Nephron progenitor cell (in vitro differentiated cells): ENCODE measurements at places on chromosomes 2 and 18.

GRCh38 chr2:152395572-152395971 is 60.6 kb downstream of the FMNL2 start:
- no peak overlapping the region for H3K27ac ChIP-seq
- no peak for DNase-seq
- no peak overlapping the region for H3K4me3 ChIP-seq
- peaks cover 49% of the 10 kb centered on the region for H3K4me1 ChIP-seq

DNA sequence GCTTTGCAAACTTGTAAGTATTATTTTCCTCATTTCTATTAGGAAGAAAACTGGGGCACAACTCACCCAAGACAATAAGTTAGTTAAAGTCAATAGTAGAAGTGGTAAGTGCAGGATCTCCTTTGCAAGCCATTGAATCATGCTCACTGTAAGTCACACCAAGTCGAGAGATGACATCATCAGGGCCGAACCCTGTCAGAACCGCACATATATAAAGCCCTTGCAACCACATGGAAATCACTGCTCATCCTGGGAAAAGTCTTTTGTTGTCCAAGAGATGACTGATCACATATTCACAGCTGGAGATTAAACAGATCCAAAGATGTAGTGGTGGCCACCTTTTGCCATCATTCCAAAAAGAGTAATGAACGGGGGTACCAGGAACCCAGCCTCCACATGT is 484.8 kb upstream of the ID2 start:
- no peak overlapping the region for H3K4me3 ChIP-seq
- peaks cover 42% of the 10 kb centered on the region for H3K4me1 ChIP-seq
- peaks cover 6% of the 10 kb centered on the region for H3K36me3 ChIP-seq
- peaks cover 14% of the 10 kb centered on the region for H3K27me3 ChIP-seq
- DNase-seq, result no peak

- H3K36me3 ChIP-seq, result peaks cover 54% of the 10 kb centered on the region
- no peak overlapping the region for H3K27ac ChIP-seq
- H3K27me3 ChIP-seq, result no peaks in the 10 kb centered on the region
These were observed 36.0 kb downstream of the SETBP1 start for GRCh38 chr18:44716697-44717163.

DNA sequence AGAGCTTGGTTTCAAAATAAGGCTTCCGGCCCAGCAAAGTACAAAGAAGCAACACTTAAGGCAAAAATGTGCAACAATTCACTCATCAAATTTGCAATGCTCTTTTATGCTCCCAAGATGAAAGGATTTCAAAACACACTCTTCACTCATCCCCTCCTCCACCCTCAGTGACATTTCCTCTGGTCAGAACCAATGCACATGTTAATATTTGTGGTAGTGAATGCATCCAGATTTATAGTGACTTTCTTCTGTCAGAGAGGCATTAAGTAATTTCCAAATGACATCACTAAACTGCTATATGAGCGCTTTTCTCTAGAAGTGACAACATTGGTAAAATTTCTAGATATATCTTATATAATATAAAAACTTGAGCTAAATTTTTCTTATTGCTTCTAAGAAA is 800.4 kb downstream of the NRXN1 start:
- no peak for DNase-seq
- H3K27ac ChIP-seq, result no peak overlapping the region
- H3K36me3 ChIP-seq, result no peaks in the 10 kb centered on the region

DNA sequence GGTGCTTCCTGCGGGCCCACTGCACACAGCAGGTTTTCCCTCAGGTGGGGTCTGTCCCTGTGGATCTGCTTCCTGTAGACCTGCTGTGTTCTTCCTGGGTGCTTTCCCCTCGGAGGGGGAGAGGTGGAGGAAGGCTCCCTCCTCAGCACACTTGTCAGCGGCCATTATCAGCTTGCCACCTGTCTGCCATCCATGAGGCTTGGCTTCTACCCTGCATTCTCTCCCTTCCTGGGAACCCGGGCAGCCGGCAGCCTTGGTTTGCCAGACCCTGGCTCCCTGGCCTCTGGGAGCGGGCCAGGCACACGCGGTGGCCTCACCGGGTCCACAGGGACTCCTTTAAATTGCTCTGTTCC is 58.5 kb downstream of the INPP5D start:
- H3K27me3 ChIP-seq, result peaks cover 8% of the 10 kb centered on the region
- no peaks in the 10 kb centered on the region for H3K36me3 ChIP-seq
- no peak for DNase-seq
- H3K4me3 ChIP-seq, result no peak overlapping the region
- H3K27ac ChIP-seq, result no peak overlapping the region
- H3K4me1 ChIP-seq, result peaks cover 35% of the 10 kb centered on the region

GRCh38 chr18:35172451-35173035 is 68.3 kb upstream of the ZNF397 start:
- DNase-seq, result no peak
- no peak overlapping the region for H3K4me3 ChIP-seq
- H3K36me3 ChIP-seq, result no peaks in the 10 kb centered on the region
- H3K27ac ChIP-seq, result no peak overlapping the region
- H3K4me1 ChIP-seq, result peaks cover 10% of the 10 kb centered on the region

GRCh38 chr2:39919511-39920306 is 140.7 kb upstream of the THUMPD2 start:
- H3K27ac ChIP-seq, result no peak overlapping the region
- DNase-seq, result no peak
- H3K27me3 ChIP-seq, result no peaks in the 10 kb centered on the region

- H3K36me3 ChIP-seq, result no peaks in the 10 kb centered on the region
- no peak overlapping the region for H3K4me3 ChIP-seq
- DNase-seq, result no peak
These were observed 211.0 kb downstream of the PIK3C3 start for GRCh38 chr18:42165922-42166513.

GRCh38 chr2:241804326-241805229 is 4.4 kb upstream of the NEU4 start:
- peaks cover 2% of the 10 kb centered on the region for H3K27me3 ChIP-seq
- DNase-seq, result peak; percentile 34
- no peak overlapping the region for H3K4me3 ChIP-seq
- no peaks in the 10 kb centered on the region for H3K36me3 ChIP-seq

DNA sequence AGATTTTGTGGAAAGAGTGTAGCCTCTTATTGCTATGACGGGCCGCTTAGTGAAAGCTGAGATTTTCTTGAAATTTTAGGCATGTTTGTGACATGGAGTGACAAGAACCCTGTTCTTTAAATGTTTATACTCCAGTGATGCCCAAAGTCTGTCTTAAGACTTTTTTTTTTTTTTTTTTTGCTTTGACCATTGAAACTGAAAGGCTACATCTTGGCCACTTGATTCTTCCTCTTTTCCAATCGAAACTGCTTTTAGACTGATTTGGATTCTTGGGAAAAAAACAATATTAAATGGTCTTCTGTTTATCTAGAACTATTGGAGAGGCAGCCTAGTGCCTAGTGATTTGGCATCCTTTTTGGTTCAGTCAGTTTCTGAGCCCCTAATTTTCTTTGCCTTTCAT is 2.4 kb upstream of the SLC8A1 start:
- H3K27me3 ChIP-seq, result peaks cover 65% of the 10 kb centered on the region
- H3K4me1 ChIP-seq, result peaks cover 40% of the 10 kb centered on the region
- DNase-seq, result no peak
- H3K4me3 ChIP-seq, result no peak overlapping the region

GRCh38 chr2:20578895-20579825 is 71.7 kb downstream of the HS1BP3 start:
- H3K27ac ChIP-seq, result peak overlapping the region; percentile 69
- H3K27me3 ChIP-seq, result peaks cover 3% of the 10 kb centered on the region
- no peaks in the 10 kb centered on the region for H3K36me3 ChIP-seq
- no peak for DNase-seq
- peaks cover 56% of the 10 kb centered on the region for H3K4me1 ChIP-seq

DNA sequence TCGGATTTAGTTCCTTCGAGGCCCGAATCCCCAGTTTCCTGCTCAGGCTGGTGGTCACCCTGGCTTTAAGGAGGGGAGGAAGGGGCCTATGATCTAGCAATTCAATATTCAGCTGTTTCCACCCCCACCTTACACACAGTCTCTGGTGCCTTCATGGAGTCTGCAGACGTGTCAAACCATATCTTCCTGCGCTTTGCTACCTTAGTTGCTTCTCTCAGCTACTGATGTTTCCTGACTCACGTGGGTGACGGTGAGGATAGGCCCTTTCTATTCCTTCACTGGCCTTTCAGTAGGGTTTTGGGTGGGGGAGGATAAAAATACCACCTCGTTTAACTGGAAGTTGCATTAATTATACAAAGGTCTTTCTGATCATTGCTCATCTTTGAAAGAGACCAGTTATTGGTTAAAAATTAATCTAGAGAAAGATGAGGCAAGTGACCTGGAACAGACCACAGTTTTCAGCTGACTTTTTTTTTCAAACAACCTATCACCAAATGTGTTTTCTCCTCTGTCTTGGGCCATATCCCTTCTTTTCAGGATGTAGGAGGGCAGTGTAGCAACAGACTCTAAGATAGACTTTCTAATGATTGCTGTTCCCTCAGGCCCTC is 49.7 kb downstream of the SH2D6 start:
- peaks cover 23% of the 10 kb centered on the region for H3K4me1 ChIP-seq
- DNase-seq, result no peak
- H3K27ac ChIP-seq, result peak overlapping the region; percentile 75
